Activated T-cell treated with anti-CD3 and anti-CD28 coated beads, Interleukin-2, amount 50 U/mL, for 72 hours (primary cell): ENCODE measurements at places on chromosomes 7 and 10. TPM values are rescaled to one million over a fixed set of nuclear protein-coding genes. Genes with fewer than 3 reads are reported as not detected.

TUBB8 gene
- not detected for total RNA-seq

STEAP2 gene
- not detected for total RNA-seq

ASB10 gene
- not detected for total RNA-seq

AGBL3 gene
- 3.8 TPM for total RNA-seq

VSIR gene
- total RNA-seq = 70.5 TPM

ATP6V0A4 gene
- total RNA-seq = 0.74 TPM

ZNF37A gene
- 25.3 TPM for total RNA-seq

CRHR2 gene
- not detected for total RNA-seq

VENTX gene
- total RNA-seq = not detected

ZPBP gene
- total RNA-seq = not detected

GARIN1A gene
- 2.7 TPM for total RNA-seq

CAMK2B gene
- total RNA-seq = 0.86 TPM

SEMA3D gene
- 0.24 TPM for total RNA-seq

DDC gene
- not detected for total RNA-seq

PAOX gene
- 13.8 TPM for total RNA-seq

PLAC9 gene
- not detected for total RNA-seq

AKR1C3 gene
- total RNA-seq = 0.44 TPM

CLRN3 gene
- total RNA-seq = not detected

LIPF gene
- not detected for total RNA-seq

LIPN gene
- not detected for total RNA-seq

DNAH11 gene
- 0.70 TPM for total RNA-seq

ADAP1 gene
- 29.4 TPM for total RNA-seq

LRRD1 gene
- not detected for total RNA-seq

IGFBP1 gene
- total RNA-seq = not detected

NPTX2 gene
- not detected for total RNA-seq
